ENCODE measurements at places on chromosomes 16 and 17. TPM values are rescaled to one million over a fixed set of nuclear protein-coding genes. Genes with fewer than 3 reads are reported as not detected.

Gene TBC1D3E
- not detected for total RNA-seq

Gene ASGR1
- 0.21 TPM for total RNA-seq

Gene RPUSD1
- 48.0 TPM for total RNA-seq

Gene OR3A3
- not detected for total RNA-seq

Gene STARD3
- total RNA-seq = 23.3 TPM

Gene CHCT1
- total RNA-seq = not detected

Gene ZNF75A
- 10.2 TPM for total RNA-seq

Gene ABCC11
- total RNA-seq = 0.21 TPM

Gene PLLP
- 7.5 TPM for total RNA-seq

Gene HNF1B
- total RNA-seq = 0.21 TPM

Gene COX11
- total RNA-seq = 27.0 TPM

Gene CCNF
- 19.6 TPM for total RNA-seq

Gene SCNN1G
- 1.9 TPM for total RNA-seq

Gene MMP25
- 0.56 TPM for total RNA-seq

Gene MPP2
- total RNA-seq = 1.3 TPM

Gene KRT33B
- total RNA-seq = not detected

Gene RHBDL3
- total RNA-seq = not detected

Gene ITGB3
- 0.88 TPM for total RNA-seq

Gene ITGAD
- total RNA-seq = not detected

Gene KRT38
- not detected for total RNA-seq

Gene HSPB9
- not detected for total RNA-seq

Gene UMOD
- not detected for total RNA-seq

Gene CDC6
- total RNA-seq = 30.2 TPM

Gene KIFC3
- total RNA-seq = 28.2 TPM

Gene KRTAP9-2
- total RNA-seq = not detected

Gene ZNF18
- total RNA-seq = 6.1 TPM

Gene IL17C
- not detected for total RNA-seq

Gene GRIN2A
- total RNA-seq = not detected

Gene RAMP2
- 0.49 TPM for total RNA-seq

Gene CLEC18C
- 0.14 TPM for total RNA-seq

All from airway epithelial cell (primary cell).